Activated T-cell treated with anti-CD3 and anti-CD28 coated beads for 1 hour (primary cell): ENCODE measurements at places on chromosomes 13 and 19.

DNA sequence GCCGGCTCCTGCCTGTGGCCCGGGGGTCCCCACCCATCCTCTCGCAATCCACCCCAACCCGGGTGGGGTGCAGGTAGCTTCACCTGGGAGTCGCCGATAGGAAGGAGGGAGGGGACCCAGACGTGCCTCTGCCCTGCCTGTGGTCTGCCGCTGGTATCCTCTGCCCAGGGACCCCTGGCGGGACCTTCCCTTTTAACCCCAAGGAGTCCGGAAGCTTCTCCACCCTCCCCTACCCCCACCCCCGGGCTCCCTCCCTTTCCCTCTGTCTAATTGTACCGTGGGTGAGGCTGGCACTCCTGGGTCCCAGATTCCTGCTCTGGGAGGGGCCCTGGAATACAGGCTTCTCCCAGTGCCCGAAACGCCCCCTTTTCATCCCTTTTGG is at the start of gene KLK10:
Gene KLK10 (minus strand): TSS at position 166 of the 382 bp plus-strand sequence. CDS start 579 bp downstream, outside the sequence.
- no peak for DNase-seq

- DNase-seq = no peak
Observed at GRCh38 chr19:42116308-42117075, 15.8 kb downstream of the POU2F2 start.

- no peak for DNase-seq
Observed at GRCh38 chr13:95406176-95406575, 104.9 kb upstream of the ABCC4 start.

DNA sequence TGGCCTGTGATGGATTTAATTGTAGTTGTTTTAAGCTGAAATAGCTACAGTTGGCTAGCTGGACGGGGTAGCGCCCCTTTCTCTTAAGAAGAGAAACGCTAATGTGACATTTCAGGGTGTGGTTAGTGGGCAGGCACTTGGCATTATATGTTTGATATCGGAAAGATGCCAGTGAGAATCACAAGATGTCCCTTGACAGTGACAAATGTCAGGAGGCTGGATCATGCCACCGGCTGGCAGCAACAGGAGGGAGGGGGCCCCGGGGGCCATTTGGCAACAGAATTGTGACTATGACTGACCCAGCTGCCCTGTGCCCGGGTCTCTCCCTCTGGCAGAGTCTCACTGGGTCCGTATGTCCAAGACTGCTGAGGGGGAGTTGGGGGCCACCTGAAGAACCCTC is 4.7 kb downstream of the DCAF15 start:
- DNase-seq = no peak

DNA sequence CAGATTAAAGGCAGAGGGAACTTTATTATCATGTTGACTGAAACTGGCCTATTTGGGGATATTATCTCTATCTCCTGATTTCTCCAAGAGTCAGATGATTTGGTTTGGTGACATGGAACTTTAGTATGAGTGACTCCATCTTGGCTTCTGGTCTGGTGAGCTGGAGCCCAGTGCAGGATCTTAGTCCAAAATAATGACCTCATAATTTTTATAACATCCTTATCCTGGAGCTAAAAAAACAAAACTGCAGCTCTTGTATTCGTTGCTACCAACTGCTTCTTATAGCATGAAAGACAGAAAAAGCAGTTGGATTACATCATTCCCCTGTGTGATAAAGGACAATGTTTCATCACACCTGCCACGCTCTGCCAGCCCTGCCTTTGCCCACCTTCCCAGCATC is 39.3 kb upstream of the RNF17 start:
- no peak for DNase-seq

DNA sequence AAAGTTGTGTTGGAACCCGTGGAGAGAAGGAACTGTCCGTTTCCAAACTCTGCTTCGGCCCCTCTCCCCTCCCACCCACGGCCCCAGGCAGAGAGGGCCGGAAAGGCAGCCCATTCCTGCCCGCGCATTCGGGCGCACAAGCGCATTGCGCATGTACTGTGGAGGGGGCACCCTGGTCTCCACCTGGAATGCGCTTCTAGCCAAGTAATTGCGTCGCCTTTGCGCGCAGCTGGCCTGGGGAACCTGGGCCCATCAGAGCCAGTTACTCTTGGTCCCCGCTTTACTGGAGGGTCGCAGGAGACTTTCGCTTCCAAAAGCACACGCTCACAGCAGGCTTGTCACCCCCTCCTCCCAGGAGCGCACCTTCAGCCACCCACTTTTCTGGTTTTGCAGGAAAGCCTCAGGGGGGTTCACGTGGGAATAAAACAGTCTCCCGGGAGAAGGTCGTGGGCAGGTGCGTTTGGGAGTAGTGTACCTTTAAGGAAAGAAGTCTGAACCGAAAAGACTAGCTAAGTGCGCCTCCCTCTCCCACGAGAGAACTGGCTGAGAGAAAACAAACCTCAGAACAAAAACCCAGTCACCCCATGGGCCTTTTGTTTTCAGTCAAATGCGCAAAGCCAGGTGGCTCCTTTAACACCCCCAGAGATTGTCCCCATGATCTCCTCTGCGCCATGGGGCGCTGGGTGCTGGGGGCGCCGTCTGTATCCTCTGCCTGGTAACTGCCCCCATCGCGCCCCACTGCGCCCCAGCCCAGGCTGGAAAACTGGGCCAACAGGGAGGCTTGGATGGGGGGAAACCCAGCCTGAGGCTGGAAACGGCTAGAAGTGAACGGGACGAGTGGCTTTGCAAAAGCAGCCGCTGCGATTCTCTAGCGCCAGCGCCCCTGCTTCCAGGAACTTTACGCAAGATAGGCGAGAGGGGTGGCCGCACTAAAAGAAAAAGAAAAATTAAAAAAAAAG is 28.5 kb downstream of the GSX1 start:
- no peak for DNase-seq

- peak; percentile 26 for DNase-seq
Observed at GRCh38 chr19:56350416-56351045, 35.9 kb upstream of the ZSCAN5A start.
